ENCODE measurements at places on chromosomes 4 and X. TPM values are rescaled to one million over a fixed set of nuclear protein-coding genes. Genes with fewer than 3 reads are reported as not detected.

PCYT1B gene
- 0.40 TPM for total RNA-seq

H2BW2 gene
- total RNA-seq = not detected

GYPA gene
- total RNA-seq = not detected

RASL11B gene
- total RNA-seq = 0.20 TPM

ARMCX2 gene
- total RNA-seq = 0.84 TPM

ARHGAP24 gene
- 1.3 TPM for total RNA-seq

PGAM4 gene
- 0.22 TPM for total RNA-seq
